Urothelium cell line (cell line): ENCODE measurements at places on chromosomes 12 and 14.

GRCh38 chr14:26845151-26845818, 247.5 kb upstream of the NOVA1 start:
- DNase-seq, result no peak

DNA sequence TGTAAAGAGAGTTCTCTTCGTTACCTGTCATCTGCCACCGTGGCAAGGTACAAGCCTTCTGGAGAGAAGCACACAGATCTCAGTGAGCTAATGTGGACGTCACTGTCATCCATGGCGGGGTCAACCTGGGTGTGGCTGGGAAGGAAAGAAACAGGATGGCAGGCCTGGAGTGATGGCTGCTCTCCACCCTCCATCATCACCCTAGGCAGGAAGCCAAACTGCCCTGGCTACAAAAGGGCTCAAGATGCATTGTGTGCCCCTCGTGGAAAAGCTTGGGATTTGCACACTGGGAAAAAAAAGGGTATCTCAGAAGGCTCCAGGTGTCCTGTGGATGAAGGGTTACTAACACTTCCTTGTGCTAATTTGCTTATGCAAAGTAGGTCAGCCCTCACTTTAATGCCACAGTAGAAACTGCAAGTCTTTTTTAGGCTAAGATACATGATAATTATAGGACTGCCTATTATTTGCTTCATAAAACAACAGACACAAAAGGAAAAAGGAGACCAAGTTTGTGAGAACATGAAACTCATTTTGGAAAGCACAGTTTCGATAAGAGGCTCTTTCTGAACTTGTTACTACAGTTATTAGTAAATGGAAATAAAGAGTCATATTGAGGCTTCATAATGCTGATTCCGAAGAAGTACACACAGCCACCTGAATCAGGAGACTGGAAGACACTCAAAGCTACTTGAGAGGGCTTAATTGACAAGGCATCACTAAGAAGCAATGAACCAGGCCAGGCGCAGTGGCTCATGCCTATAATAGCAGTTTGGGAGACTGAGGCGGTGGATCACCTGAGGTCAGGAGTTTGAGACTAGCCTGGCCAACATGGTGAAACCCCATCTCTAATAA, 18.9 kb downstream of the RFC5 start:
- peak; percentile 26 for DNase-seq

DNA sequence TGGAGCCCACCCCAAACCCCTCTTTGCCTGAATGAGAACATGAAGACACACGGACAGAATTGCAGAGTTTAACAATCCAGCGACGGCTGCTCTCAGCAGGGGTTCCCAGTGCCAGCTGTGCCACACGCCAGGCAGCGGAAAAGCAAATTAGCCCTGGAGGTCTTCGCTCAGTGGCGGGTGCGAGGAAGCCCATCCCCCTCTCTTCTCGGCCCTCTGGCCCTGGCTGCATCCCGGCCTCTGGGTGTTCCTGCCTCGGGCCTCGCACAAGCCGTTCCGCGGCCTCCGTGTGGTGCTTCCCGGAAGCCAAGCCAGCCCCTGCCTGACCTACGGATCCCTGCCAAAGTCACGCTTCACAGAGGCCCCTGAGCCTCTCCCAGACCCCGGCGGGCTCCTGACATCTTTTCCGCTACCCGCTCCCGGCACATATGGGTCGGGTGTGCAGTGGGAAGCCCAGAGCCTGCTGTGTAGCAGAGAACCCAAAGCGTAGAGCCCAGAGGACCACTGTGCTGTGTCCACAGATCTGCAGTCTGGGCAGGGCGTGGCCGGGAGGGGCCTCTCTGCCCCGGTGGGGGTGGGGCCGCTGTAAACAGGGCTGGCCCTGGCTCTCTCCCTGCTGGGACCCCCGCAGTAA, 70.7 kb upstream of the GALNT9 start:
- no peak for DNase-seq

- DNase-seq, result no peak
These were observed 122.7 kb upstream of the SLCO1C1 start for GRCh38 chr12:20572451-20572850.

DNA sequence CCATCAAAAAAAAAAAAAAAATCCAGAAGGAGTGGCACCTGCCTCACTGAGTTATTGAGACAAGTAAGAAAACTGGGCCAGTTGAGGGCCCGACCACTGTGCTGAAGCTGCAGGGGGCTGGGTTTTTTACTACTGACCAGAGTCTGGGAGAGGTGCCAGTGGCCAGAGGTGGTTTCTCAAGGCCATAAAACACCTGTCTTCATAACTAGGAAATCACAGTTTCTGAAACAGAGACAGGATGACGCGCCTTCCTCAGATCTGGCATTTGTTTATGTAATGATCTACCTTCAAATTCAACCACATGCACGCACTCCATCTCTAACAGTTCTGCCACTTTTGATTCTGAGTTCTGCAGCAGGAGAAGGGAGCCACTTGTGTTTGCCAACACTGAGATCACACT, 12.7 kb downstream of the TSPAN11 start:
- no peak for DNase-seq

DNA sequence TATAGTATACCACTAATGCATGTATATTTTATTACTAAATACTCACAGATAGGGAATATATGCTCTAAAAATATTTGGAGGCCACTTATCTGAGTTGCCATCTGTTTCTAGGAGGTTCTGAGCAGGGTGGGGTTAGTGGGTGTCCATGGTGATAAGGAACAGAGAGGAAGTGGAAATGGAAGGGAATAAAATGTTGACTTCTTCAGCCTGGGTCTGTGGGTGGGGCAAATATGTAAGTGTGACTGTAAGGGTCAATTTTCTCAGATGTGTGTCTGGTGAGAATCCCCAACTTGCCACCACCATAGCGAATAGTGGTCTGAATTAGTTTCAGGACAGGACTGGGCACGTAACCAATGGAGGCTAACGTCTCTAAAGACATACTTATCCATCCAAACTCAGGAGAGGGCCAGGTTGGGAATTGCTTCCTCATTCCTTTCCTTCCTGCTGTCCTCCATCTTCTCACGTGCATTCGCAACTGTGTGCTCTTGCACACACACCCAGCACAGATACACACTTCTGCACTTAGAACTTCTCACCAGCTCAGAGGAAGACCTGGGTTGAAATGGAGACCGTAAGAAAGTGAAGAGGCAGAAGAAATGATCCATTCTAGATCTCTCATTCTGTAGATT, 54.2 kb upstream of the GZMB start:
- no peak for DNase-seq

DNA sequence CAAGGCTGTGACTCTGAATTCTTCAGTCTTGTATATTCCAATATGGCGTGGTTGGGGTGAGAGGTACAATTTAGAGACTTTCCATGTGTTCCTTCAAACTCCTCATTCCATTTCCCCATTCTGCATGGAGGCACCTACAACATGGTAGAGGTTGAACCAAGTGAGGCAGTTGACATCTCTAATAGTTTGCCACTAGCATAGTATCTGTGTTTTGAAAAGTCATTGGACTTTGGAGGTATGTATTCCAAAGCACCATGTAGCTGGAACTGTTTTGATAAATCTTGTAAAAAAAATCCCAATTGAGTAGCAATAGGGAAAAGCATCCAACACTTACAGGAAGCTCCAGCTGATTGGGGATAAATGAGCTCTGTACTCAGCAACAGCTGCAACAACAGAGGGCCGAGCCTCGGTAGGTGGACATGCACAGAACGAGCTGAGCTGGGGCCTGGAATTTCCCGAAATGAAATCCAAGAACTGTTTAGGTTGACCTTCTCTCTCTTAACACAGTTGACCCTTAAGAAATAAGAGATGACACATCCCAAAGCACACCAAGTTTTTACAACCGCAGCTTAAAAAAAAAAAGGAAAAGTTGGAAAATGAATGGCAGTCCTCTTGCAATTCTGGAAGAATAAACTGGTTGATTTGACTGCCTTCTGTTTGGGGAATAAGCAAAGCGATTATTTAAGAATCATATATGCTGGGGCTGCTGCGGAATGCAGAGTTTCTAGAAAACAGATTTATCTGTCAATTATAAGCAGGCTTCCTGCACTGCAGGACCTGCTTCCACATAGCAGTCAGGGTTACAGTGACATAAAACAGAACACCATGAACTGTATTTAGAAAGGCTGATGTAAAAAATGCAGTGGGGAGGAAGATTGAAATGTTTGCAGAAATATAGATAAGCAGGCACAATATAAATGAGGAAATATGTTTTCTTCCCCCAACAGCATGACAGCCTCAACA, 194.6 kb upstream of the KRR1 start:
- DNase-seq, result peak; percentile 15

DNA sequence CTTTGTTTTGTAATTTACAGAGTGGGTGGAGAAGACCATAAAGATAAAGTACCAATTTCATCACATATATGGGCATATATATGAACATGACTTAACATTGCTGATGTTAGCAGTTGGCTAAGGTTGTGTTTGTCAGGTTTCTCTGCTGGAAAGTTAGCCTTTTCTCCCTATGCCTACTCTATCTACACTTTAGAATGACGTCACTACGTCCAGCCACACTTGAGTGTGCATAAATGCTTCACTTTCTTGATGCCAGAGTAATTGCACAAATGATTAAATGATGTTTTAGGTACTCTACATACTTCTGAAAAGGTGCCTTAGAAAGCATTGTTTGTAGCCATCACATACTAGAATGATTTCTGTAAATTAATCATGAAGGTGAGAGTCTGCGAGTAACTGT, 759.2 kb upstream of the MGAT4C start:
- no peak for DNase-seq

DNA sequence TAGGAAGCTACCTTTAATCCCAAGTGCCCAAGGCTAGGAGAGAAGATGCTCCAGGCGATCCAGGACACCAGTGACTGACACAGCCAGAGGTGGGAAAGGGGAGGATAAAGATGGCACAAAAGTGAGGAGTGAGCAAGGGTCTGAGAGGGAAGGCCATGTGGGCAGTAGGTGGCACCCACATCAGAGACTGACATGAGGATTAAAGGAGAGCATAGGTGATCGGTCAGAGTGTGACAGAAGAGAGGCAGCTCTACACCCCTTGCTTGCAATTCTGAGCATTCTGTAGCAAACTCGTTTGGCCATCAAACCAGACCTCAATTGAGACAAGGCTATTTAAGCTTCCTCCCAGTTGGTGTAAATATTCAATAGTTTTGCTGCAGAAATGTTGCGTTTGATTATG, 724 bp upstream of the CD27 start:
- no peak for DNase-seq

GRCh38 chr12:116598311-116599284, 39.4 kb downstream of the MAP1LC3B2 start:
- no peak for DNase-seq

GRCh38 chr12:115437061-115437567, 753.1 kb upstream of the TBX3 start:
- DNase-seq, result no peak

- no peak for DNase-seq
These were observed 56.8 kb downstream of the BTG1 start for GRCh38 chr12:92088805-92089204.

- no peak for DNase-seq
These were observed 15.9 kb upstream of the FLVCR2 start for GRCh38 chr14:75562489-75562888.

DNA sequence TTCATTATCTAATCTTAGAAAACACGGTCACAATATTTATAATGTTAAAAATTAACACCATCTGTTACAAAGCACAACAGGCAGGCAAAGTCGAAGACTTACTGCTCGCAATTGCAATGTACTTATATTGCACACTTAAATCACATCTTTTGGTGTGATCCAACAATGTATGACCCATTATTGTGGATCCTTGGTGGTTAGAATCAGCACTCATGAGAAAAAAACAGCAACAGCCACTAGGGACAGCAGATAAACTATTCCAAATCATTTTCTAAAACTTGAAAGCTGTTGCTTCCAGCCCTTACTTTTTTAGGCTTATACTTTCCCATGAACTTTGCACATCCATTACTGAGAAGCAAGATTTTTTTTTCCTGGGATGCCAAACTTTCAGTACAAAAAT, 20.4 kb downstream of the COX16 start:
- no peak for DNase-seq

GRCh38 chr12:44357494-44357893, 518.6 kb downstream of the NELL2 start:
- DNase-seq, result no peak

GRCh38 chr14:74261288-74261687, 22.0 kb downstream of the VSX2 start:
- DNase-seq, result no peak

GRCh38 chr12:95551305-95551704, at the start of gene USP44:
USP44 (minus strand) TSS chr12:95551476; CDS start chr12:95534256, 17,220 bp downstream.
- DNase-seq, result no peak

DNA sequence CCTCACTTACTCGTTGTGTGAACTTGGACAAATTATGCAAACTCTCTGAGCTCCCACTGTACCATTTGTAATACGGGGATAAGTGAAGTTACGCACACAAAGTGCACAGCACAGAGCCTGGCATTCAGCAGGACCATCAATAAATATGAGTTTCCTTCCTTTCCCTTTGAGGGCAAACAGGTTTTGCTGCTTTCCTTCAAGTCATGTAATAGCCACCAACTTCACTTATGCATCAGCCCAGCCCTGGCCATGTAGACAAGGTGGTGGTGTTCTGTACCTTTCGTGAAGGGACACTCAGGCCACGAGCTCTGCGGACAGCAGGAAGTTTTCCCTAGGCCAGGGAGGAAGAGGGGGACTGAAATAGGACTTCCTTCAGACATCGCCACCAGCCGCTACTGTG, 272.7 kb downstream of the CACNA1C start:
- DNase-seq, result no peak

- no peak for DNase-seq
These were observed 114.1 kb downstream of the PAPOLA start for GRCh38 chr14:96616161-96616721.

- no peak for DNase-seq
These were observed 78.0 kb downstream of the NOC4L start for GRCh38 chr12:132222096-132222807.

DNA sequence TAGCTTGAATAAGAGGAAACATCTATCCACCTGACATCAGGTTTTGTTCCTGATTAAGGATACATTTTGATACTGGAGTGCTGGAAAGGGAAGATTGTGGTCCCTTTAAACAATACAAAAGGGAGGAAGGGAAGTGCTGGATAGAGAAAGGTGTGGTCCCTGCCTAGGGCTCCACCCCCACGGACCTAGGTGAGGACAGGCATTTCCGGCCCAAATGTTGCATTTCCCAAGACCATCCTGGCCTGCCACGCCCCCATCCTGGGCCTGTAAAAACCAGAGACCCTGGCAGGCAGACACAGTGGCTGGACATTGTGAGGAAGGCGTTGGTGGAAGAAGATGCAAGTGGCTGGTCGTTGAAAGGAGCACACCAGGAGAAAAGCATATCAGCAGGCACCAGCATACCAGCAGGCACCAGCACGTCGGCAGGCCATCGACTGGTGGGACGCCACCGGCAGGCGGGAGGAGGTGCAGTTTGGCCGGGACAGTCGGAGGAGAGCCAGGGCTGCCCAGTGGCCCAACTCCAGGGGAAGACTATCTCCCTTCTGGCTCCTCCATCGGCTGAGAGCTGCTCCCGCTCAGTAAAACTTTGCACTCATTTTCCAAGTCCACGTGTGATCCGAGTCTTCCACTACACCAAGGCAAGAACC, 53.2 kb upstream of the AMN1 start:
- DNase-seq, result no peak

DNA sequence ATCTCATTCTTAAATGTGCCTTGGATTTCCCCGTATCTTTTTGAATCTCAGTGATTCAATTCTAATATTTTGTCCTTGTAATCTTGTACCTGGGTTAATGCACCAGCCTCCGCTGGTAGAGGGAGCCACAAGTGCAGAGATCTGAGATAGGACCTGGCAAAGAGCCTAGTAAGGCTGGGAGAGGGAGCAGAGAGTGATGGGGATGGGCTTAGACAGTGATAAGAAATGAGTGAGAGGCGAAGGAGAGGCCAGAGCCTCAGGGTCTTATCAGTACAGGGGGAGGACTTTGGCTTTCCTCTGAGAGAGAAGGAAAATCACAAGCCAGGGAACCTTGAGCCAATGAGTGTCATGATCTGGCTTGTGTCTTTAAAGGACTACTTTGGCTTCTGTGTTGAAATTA, 30.5 kb upstream of the LMNTD1 start:
- DNase-seq, result no peak
